Astrocyte of the cerebellum (primary cell): ENCODE measurements at places on chromosomes 1 and 21.

GRCh38 chr21:29248124-29248523 is 50.6 kb upstream of the BACH1 start:
- DNase-seq: no peak

- peak; percentile 92 for DNase-seq
Observed at GRCh38 chr1:70486676-70487458, 75.8 kb downstream of the CTH start.

- no peak for DNase-seq
Observed at GRCh38 chr1:52424813-52425212, 20.4 kb downstream of the PRPF38A start.

DNA sequence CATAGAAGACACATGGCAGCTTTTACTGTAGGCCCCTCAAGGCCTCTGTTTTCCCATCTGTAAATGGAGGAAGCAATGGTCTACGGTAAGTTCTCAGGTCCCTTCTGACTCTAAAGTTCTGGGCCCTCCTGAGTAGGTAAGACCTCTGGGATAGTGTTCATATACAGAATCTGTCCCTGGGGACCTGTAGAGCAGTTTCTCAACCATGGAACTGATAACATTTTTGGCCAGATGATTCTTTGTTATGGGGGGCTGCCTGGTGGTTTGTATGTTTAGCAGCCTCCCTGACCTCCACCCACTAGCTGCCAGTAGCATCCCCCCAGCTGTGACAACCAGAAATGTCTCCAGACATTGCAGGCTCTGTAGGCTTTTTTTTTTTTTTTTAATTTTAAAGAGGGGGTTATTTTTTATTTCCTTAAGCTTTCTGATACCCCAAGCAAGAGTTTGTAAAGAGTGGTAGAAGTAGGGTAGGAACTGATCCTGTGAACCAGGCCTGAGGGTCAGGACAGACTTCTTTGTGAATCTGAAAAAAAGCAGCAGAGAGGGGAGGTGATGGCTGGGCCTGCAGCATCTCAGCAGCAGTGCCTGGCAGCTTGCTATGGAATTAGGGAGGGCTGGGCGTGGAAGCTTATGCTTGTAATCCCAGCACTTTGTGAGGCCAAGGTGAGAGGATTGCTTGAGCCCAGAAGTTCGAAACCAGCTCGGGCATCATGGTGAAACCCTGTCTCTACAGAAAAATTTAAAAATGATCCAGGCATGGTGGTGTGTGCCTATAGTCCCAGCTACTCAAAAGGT is 20.2 kb upstream of the TCEA3 start:
- DNase-seq: no peak

GRCh38 chr1:175618559-175618958 is 124.8 kb downstream of the TNR start:
- DNase-seq: no peak

DNA sequence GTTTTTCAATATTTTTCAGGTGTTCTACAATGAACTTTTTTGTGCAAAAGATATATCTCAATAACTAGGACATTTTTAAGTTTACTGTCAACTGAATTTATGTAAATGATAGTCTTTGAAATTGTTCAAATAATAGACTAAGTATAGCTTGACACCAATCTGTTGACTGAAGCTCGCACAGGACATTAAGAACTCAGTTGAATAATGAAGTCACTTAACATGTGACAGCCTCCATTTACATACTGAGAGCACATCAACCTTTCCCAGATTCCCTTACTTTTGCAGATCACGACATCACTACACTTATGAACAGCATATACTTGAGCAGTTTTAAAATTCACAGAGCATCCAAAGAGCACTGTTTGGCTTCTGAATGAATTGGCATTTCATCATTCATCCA is 268.2 kb downstream of the LRRC7 start:
- DNase-seq: no peak

GRCh38 chr1:51997974-51998382 is 7.5 kb upstream of the RAB3B start:
- no peak for DNase-seq

DNA sequence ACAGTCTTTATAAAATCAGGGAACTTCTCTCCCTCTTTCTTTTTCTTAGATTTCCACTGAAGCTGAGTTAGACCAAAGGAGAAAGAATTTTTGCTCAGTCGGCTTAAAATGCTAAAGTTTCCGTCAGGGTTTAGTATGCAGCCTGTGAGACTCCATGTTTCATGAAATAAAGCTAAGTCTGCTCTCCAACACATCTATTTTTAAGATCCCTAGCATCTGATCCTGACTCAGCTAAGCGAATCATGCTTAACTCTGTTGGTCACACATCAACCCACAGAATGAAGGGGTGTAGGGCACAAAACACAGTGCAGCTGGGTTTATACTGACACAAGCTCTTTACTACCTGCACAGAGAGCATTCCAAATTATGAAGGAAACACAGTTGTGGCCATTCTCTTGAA is 102.4 kb upstream of the ZNF281 start:
- peak; percentile 77 for DNase-seq

DNA sequence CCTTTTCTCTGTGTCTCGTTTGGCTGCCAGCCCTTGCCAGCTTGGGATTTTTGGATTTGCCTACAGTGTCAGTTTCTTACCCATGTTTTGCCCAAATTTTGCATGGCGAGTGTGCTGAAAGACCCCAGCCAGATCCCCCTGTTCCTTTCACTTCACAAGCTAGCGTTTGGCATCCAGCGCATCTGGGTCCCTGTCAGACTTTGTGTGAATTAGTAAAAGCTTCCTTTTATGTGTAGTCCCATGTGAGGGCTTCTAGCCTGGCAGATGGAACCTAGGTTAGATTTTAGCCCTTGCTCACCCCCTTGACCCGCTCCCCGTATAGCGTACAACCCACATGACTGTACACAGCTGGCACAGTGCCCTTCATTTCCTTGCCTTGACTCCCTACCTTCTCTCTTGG is 22.3 kb upstream of the GALNT2 start:
- no peak for DNase-seq

- DNase-seq: no peak
Observed at GRCh38 chr1:89608319-89608983, 24.5 kb upstream of the LRRC8C start.

DNA sequence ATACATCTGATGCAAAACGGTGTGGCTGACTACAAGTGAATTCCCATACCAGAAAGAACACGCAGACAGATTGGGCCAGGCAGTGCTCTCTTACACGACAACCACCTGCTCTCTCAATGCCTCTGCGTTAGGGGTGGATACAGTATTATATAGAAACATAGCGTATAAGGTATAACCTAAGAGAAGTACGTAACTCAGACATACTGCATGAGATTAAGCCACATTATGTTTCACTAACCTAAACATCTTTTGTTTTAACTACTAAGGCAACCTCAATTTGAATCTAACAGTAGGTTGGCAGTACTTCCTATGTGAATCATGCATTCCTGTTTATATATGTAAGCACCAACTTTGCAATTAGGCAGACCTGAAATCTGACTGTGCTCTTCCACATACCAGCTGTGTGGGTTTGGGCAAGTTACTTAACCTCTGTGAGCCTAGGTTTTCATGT is 58.1 kb upstream of the COA6 start:
- peak; percentile 55 for DNase-seq

- DNase-seq: no peak
Observed at GRCh38 chr1:209645574-209646452, 6.4 kb downstream of the LAMB3 start.

DNA sequence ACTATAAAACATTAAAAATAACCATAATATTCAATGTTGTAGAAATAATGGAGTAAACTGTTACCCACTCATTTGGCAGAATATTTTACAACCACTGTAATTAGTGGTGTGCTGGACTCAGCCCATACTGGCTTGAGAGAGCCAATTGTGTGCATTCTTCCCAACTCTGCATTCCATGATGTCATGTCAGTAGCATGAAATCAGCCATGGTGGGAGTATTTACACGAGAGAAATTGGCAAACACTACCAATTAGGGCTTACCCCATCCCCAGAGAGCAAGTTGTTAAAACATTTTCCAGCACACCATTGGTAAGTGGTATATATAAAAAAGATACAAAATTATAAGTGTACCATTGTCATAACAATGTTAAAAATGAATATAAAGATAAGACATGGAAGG is 19.1 kb upstream of the QSOX1 start:
- no peak for DNase-seq

GRCh38 chr1:164726235-164726634 is 167.3 kb downstream of the PBX1 start:
- peak; percentile 73 for DNase-seq

GRCh38 chr1:44086692-44087474 is 31.7 kb upstream of the KLF17 start:
- DNase-seq: no peak

GRCh38 chr21:42209801-42210479 is 9.0 kb upstream of the ABCG1 start:
- DNase-seq: no peak

DNA sequence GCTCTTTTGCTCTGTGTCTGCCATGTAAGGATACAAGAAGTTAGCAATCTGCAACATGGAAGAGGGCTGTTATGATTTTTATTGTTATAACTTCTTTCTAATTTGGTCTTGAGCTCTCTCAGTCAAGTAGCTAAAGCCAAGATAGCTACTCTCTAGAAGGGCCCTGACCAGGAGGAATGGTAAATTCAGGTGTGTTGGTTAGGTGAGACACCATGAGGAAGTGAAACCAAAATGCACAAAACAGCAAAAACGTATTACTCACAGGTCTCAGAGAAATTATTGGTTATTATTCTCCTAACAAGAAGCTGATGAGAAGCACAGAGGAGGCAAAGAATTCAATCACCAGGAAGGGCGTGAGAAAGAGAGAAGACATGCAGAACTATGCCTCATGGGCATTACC is 51.8 kb upstream of the INSL5 start:
- no peak for DNase-seq

DNA sequence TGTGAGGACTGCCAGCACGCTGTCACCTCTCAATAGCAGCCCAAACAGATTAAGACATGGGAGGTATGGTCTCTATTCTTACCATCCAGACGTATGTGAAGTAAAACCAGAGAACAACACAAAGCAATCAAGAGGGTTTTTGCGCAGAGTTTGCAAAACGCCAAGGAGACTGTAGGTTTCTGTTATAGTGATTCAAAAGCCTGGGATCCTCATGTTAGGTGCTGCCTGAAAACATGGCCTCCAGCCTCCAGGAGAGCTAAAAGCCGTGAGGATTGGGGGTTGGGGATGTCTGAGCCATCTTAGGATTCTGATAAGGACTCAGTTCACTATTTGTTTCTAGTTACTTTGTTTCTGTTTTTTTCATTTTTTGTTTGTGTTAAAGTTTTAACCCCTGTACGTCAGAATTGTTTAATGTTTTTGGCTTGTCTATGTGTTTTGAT is 4.2 kb upstream of the CCT8 start:
- no peak for DNase-seq

- no peak for DNase-seq
Observed at GRCh38 chr21:46146856-46147255, 8.5 kb downstream of the FTCD start.

DNA sequence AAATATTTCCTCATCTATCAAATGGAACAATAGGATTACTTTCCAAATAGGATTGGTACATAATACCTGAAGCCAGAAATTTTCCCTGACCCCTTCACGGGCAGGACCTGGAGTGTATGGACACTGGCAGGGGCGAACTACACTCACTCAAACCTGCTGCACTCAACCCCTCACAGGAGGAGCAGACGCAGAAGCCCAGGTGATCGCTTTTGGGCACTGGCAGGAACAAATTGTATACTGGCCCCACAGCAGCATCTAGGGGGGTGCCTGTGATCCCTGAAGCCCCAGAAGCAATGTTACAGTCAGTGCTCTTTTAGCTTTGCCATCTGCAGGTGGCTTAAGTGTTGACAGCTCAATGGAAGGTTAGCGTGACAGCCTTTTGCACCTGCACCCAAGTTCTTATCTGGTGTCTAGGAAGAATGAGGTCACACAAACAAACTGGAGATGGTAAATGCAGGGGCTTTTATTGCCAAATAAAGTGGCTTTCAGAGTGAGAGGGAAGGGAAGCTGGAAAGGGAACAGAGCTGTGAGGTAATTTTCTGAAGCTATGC is 199.2 kb upstream of the NEGR1 start:
- DNase-seq: no peak

DNA sequence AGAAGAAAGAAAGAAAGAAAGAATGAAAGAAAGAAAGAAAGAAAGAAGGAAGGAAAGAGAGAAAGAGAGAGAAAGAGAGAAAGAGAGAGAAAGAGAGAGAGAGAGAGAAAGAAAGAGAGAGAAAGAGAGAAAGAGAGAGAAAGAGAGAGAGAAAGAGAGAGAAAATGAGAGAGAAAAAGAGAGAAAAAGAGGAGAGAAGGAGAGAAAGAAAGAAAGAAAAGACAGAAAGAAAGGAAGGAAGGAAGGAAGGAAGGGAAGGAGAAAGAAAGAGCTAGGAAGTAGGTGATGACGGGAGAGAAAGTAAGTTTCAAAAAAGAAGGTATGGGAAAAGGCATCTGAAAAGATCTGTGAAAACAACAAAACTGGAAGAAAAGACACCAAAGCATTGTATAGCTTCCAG is 72.0 kb downstream of the GRIK1 start:
- no peak for DNase-seq

DNA sequence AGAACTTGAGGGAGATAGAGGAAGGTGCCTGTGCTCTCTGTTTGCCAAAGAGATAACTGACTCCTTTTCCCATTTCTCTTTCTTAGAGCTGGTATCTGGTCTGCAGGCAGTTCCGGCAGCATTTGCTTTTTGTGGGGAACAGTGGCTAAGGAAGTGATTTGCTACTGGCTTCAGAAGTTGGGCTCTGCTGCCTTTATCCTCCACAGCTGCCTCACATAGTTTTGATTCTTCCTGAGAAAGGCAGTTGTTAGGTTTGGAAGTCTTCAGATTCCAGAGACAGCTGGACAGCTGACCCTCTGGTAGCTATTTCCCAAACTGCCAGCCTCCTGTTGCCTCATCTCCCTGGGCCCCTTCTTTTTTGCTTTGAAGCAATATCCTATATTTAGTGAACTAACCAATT is 62.6 kb upstream of the MACF1 start:
- no peak for DNase-seq

DNA sequence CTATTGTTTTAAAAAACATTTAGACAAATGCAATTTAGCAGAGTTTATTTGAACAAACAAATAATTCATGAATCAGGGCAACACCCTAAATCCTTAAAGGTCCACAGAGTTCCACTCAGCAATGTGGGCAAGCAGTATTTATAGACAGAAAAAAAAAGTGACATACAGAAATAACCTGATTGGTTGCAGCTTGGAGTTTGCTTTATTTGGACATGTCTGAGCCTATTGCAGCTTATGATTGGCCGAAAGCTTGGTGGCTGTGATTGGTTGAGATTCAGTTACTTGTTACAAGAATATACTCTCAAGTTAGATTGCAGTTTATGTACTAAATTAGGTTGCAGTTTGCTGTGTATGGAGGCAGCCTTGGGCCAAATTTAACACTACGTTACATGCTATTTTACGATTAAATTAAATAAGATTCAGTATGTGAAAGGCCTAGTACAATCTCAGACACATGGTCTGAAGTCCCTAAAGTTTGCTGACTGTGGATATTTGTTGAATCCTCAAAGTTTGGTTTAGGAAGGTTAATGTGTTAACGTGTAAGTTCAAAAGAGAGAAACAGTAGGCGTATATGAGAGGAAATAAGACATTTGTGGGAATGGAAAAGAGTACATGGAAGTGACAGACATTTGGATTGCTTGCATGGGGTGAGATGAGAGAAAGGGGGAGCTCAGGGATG is 6.9 kb upstream of the CAMSAP2 start:
- no peak for DNase-seq

GRCh38 chr1:229340496-229340895 is 2.4 kb downstream of the CCSAP start:
- DNase-seq: no peak

GRCh38 chr21:38853421-38853919 is 47.7 kb downstream of the ETS2 start:
- peak; percentile 89 for DNase-seq

GRCh38 chr1:1906185-1907097 is 8.6 kb upstream of the CALML6 start:
- DNase-seq: peak; percentile 28

- DNase-seq: peak; percentile 92
Observed at GRCh38 chr1:21573971-21574465, 64.8 kb downstream of the ALPL start.
